H4 (cell line): ENCODE measurements at places on chromosomes 7 and 10. TPM values are rescaled to one million over a fixed set of nuclear protein-coding genes. Genes with fewer than 3 reads are reported as not detected.

NPSR1 gene
- not detected in 2 replicates for total RNA-seq

STK31 gene
- 0.56 TPM in 1 of 2 replicates, not detected in the other for total RNA-seq

PRKAR2B gene
- 9.5 and 13.1 TPM in 2 replicates for total RNA-seq

PLAU gene
- total RNA-seq: 149 and 153 TPM in 2 replicates

NDUFB2 gene
- 605 and 629 TPM in 2 replicates for total RNA-seq

COX19 gene
- total RNA-seq: 8.3 and 10.2 TPM in 2 replicates

GSTO1 gene
- total RNA-seq: 171 and 239 TPM in 2 replicates

ABCC2 gene
- 2.1 and 4.0 TPM in 2 replicates for total RNA-seq

FOXP2 gene
- 1.7 and 2.0 TPM in 2 replicates for total RNA-seq

MOGAT3 gene
- total RNA-seq: not detected in 2 replicates

CCDC186 gene
- 3.0 and 7.2 TPM in 2 replicates for total RNA-seq

CPN1 gene
- total RNA-seq: not detected in 2 replicates

KCNIP2 gene
- total RNA-seq: not detected in 2 replicates

SMARCD3 gene
- 35.5 and 35.9 TPM in 2 replicates for total RNA-seq

RAPGEF5 gene
- 0.85 and 2.4 TPM in 2 replicates for total RNA-seq

HEPACAM2 gene
- total RNA-seq: not detected in 2 replicates

HHEX gene
- total RNA-seq: not detected in 2 replicates

PSMA2 gene
- total RNA-seq: 653 and 656 TPM in 2 replicates

ARID5B gene
- 11.6 and 15.7 TPM in 2 replicates for total RNA-seq

PODXL gene
- 3.5 and 4.0 TPM in 2 replicates for total RNA-seq

HOXA11 gene
- 0.27 and 0.52 TPM in 2 replicates for total RNA-seq

NEURL1 gene
- total RNA-seq: 0.10 and 0.72 TPM in 2 replicates

PDE1C gene
- 1.9 and 2.4 TPM in 2 replicates for total RNA-seq

PMS2 gene
- total RNA-seq: 35.0 and 36.3 TPM in 2 replicates

CALHM3 gene
- total RNA-seq: 0.23 TPM in 1 of 2 replicates, not detected in the other

OGDHL gene
- total RNA-seq: 0.37 and 1.1 TPM in 2 replicates

TWIST1 gene
- 29.1 and 40.1 TPM in 2 replicates for total RNA-seq

ZNF488 gene
- 0.53 and 1.0 TPM in 2 replicates for total RNA-seq

EN2 gene
- 0.16 and 0.29 TPM in 2 replicates for total RNA-seq

GARIN1A gene
- 0.06 TPM in 1 of 2 replicates, not detected in the other for total RNA-seq

LRWD1 gene
- total RNA-seq: 30.6 and 42.1 TPM in 2 replicates

MEIG1 gene
- total RNA-seq: 1.2 and 1.9 TPM in 2 replicates

LZTS2 gene
- 24.3 and 26.2 TPM in 2 replicates for total RNA-seq

GRM3 gene
- total RNA-seq: not detected in 2 replicates

HOXA7 gene
- 2.0 and 2.2 TPM in 2 replicates for total RNA-seq

MBLAC1 gene
- 0.52 and 1.6 TPM in 2 replicates for total RNA-seq

AQP1 gene
- 1.4 and 1.7 TPM in 2 replicates for total RNA-seq

SUFU gene
- 1.7 and 2.8 TPM in 2 replicates for total RNA-seq

MAGI2 gene
- total RNA-seq: 1.1 and 1.8 TPM in 2 replicates

CTAGE4 gene
- total RNA-seq: 0.15 and 0.16 TPM in 2 replicates

GJD4 gene
- total RNA-seq: not detected in 2 replicates

OR6V1 gene
- total RNA-seq: not detected in 2 replicates

HOXA4 gene
- total RNA-seq: 0.88 and 1.2 TPM in 2 replicates

NOBOX gene
- total RNA-seq: not detected in 2 replicates

SPDYE1 gene
- not detected in 2 replicates for total RNA-seq

OR2A5 gene
- total RNA-seq: not detected in 2 replicates

LLCFC1 gene
- not detected in 2 replicates for total RNA-seq

LRIT1 gene
- total RNA-seq: not detected in 2 replicates

YWHAG gene
- total RNA-seq: 100 and 148 TPM in 2 replicates

PON1 gene
- not detected in 2 replicates for total RNA-seq

STX1A gene
- 3.5 and 12.1 TPM in 2 replicates for total RNA-seq

MEST gene
- total RNA-seq: 0.06 TPM in 1 of 2 replicates, not detected in the other

FEZF1 gene
- 2.3 and 2.4 TPM in 2 replicates for total RNA-seq

SKIDA1 gene
- total RNA-seq: 0.18 and 0.33 TPM in 2 replicates

CARD11 gene
- 0.04 TPM in 1 of 2 replicates, not detected in the other for total RNA-seq

TCERG1L gene
- not detected in 2 replicates for total RNA-seq
